Naive thymus-derived CD4-positive, alpha-beta T cell (primary cell): ENCODE measurements at places on chromosomes 16 and 17. TPM values are rescaled to one million over a fixed set of nuclear protein-coding genes. Genes with fewer than 3 reads are reported as not detected.

DNA sequence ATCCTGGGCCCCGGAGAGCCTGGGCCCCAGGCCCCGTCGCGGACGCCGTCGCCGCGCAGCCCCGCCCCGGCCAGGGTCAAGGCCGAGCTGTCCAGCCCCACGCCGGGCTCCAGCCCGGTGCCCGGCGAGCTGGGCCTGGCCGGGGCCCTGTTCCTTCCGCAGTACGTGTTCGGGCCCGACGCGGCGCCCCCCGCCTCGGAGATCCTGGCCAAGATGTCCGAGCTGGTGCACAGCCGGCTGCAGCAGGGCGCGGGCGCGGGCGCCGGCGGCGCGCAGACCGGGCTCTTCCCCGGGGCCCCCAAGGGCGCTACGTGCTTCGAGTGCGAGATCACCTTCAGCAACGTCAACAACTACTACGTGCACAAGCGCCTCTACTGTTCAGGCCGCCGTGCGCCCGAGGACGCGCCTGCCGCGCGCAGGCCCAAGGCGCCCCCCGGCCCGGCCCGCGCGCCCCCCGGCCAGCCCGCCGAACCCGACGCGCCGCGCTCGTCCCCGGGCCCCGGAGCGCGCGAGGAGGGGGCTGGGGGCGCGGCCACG is 36.8 kb upstream of the ZC3H18 start:
- no peak for DNase-seq
- H3K4me3 ChIP-seq: no peak overlapping the region
- no peaks in the 10 kb centered on the region for H3K4me1 ChIP-seq
- no peak overlapping the region for H3K27ac ChIP-seq
- H3K36me3 ChIP-seq: no peaks in the 10 kb centered on the region

DNA sequence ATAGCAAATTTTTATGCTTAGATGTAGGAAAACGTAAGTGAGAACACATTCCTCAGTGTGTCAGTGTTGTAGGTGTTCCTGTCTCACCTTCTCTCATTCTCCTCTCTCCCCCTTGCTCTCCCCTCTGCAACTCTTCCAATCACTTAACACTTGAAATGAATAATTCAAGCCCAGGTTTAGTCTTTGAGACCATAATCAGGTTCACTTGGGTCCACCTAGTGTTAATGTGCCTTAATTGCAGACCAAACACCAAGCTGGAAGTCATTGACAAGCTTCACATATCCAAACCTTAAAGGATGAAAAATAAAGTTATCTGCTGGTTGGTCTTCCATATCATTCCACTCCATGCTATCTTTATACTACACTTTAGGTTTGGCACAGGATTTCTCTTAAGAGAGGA is 37.0 kb downstream of the STXBP4 start:
- DNase-seq: peak; percentile 2
- no peaks in the 10 kb centered on the region for H3K4me1 ChIP-seq
- H3K36me3 ChIP-seq: no peaks in the 10 kb centered on the region
- no peak overlapping the region for H3K27ac ChIP-seq
- peaks cover 3% of the 10 kb centered on the region for H3K27me3 ChIP-seq

DNA sequence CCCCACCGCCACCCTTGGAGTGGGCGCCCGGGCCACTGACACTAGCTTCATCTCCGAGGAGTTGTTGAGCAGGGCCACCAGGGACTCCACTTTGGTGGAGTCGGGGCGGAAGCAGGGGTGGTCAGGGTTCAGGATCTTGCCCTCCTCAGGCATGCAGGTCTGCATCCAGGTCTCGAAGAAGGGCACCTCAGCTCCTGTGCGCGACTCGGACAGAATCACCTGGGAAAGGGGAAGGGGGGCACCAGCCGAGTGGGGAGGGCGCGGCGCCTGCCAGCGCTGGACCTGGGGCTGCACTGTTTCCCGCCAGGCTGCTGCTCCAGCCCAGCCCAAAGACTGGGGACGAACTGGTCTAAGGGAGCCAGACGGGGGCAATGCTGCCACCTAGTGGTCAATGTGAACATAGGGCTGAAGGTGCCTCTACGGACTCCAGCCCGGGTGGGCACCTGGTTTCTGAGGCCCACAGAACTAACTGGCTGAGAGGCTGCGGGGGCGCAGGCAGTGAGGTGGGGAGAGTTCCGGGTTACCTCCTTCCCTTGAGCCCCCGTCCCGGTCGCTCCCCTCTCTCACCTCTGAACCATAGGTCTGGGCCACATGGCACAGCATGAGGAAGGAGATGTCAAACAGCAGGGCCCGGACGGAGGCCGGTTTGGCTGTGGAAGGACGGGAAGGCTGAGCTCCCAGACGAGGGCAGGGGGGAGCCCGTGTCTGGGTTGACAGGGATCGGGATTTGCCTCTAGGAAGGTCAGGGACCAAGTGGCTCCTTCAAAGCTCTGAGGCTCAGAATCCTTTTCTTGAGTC is 11.8 kb downstream of the CSF3 start:
- H3K4me1 ChIP-seq: peaks cover 6% of the 10 kb centered on the region
- H3K4me3 ChIP-seq: no peak overlapping the region
- no peak overlapping the region for H3K27ac ChIP-seq
- no peaks in the 10 kb centered on the region for H3K27me3 ChIP-seq

Gene ZNF263
- total RNA-seq: 22.9 and 26.9 TPM in 2 replicates

DNA sequence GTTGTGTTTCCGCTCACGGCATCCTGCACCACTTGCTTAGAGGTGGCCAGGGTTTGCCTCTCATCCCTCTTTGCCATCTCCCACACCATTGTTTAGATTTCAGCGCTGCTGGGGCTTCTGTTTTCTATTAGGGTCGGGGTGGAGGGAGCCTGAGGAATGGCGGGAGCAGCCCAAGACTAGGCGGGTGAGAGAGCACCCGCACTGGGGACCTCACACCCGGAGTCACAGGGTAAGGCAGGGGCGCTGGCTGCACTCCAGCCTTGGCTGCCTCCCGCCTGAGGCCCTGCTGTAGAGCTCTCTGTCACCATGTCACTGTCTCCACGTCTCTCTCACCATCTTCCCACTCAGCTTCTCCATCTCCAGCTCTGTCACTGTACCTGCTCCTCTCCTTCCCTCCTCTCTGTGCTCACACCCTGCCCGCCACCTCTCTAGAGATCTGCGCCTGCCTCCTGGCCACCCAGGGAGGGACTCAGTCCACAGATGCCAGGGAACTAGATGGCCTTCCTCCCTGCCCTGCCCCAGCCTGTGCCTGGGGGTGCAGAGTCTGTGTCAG is 32.8 kb upstream of the ABCC3 start:
- DNase-seq: no peak
- H3K4me1 ChIP-seq: no peaks in the 10 kb centered on the region
- no peaks in the 10 kb centered on the region for H3K27me3 ChIP-seq
- no peak overlapping the region for H3K27ac ChIP-seq

Gene USP43
- total RNA-seq: not detected

- no peak for DNase-seq
- H3K4me1 ChIP-seq: no peaks in the 10 kb centered on the region
- H3K27ac ChIP-seq: no peak overlapping the region
- no peak overlapping the region for H3K4me3 ChIP-seq
Observed at GRCh38 chr17:28142305-28142704, 99.8 kb downstream of the NLK start.

GRCh38 chr16:4391631-4392381 is 20.2 kb downstream of the VASN start:
- H3K27me3 ChIP-seq: no peaks in the 10 kb centered on the region
- no peaks in the 10 kb centered on the region for H3K4me1 ChIP-seq
- DNase-seq: no peak
- H3K36me3 ChIP-seq: peaks cover 13% of the 10 kb centered on the region
- no peak overlapping the region for H3K27ac ChIP-seq

GRCh38 chr17:15657868-15658267 is 26.2 kb downstream of the TRIM16 start:
- H3K4me1 ChIP-seq: no peaks in the 10 kb centered on the region
- H3K27me3 ChIP-seq: no peaks in the 10 kb centered on the region
- no peaks in the 10 kb centered on the region for H3K36me3 ChIP-seq
- no peak overlapping the region for H3K27ac ChIP-seq

DNA sequence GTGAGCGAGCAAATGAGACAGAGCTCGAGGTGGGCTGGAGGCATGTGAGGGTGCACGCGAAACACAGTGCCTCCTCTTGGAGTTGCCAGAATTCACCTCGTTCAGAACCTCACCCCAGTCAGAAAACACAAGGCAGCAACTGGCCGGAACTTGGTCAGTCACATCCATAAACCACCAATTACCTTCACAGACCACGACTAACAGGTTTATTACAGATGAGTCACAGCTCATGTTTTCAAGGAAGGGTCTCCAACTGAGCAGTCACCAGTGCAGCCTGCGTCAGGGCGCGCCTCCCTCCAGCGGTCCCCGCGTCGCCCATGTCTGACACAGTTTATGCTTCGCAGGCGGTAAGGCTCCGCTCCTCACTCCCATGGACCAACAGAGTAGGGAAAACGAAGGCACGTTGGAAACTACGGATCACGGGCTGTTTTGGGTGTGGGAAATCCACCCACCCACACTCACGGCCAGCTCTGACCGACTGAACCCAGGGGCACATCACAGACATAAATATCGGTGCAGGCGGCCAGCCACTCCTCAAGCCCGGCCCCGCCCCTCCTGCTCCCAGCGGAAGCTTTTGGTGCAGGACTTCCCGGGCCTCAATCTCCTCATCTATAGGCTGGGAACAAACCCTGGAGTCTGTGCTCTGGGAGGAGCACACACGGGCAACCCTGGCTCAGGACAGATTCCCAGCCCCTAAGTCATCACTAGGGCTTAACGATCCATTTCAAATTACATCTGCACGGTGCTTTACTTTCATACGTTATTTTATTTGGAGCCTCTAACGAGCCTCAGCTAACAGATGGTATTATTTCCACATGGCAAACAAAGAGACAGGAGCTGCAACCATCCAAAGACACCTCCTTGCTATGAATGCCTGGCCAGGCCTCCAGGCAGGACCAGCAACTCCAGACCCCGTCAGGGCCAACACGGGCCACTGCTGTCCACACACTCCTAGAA is 126.3 kb downstream of the ZNF778 start:
- no peak overlapping the region for H3K4me3 ChIP-seq
- H3K4me1 ChIP-seq: peaks cover 39% of the 10 kb centered on the region
- no peaks in the 10 kb centered on the region for H3K27me3 ChIP-seq
- H3K27ac ChIP-seq: no peak overlapping the region

GRCh38 chr16:14310519-14310991 is 239.4 kb downstream of the MRTFB start:
- no peak overlapping the region for H3K27ac ChIP-seq
- peaks cover 43% of the 10 kb centered on the region for H3K4me1 ChIP-seq
- H3K27me3 ChIP-seq: no peaks in the 10 kb centered on the region
- H3K36me3 ChIP-seq: no peaks in the 10 kb centered on the region
- no peak for DNase-seq

Gene CSH1
- not detected in 2 replicates for total RNA-seq

GRCh38 chr17:7803981-7804380 is 30.0 kb upstream of the KDM6B start:
- no peaks in the 10 kb centered on the region for H3K27me3 ChIP-seq
- H3K27ac ChIP-seq: no peak overlapping the region
- no peak for DNase-seq
- no peak overlapping the region for H3K4me3 ChIP-seq

Gene MYO15A
- 2.0 TPM for total RNA-seq

- no peak for DNase-seq
- H3K27me3 ChIP-seq: no peaks in the 10 kb centered on the region
- no peaks in the 10 kb centered on the region for H3K36me3 ChIP-seq
- H3K4me1 ChIP-seq: no peaks in the 10 kb centered on the region
Observed at GRCh38 chr17:72754513-72754912, 338.0 kb downstream of the SLC39A11 start.

DNA sequence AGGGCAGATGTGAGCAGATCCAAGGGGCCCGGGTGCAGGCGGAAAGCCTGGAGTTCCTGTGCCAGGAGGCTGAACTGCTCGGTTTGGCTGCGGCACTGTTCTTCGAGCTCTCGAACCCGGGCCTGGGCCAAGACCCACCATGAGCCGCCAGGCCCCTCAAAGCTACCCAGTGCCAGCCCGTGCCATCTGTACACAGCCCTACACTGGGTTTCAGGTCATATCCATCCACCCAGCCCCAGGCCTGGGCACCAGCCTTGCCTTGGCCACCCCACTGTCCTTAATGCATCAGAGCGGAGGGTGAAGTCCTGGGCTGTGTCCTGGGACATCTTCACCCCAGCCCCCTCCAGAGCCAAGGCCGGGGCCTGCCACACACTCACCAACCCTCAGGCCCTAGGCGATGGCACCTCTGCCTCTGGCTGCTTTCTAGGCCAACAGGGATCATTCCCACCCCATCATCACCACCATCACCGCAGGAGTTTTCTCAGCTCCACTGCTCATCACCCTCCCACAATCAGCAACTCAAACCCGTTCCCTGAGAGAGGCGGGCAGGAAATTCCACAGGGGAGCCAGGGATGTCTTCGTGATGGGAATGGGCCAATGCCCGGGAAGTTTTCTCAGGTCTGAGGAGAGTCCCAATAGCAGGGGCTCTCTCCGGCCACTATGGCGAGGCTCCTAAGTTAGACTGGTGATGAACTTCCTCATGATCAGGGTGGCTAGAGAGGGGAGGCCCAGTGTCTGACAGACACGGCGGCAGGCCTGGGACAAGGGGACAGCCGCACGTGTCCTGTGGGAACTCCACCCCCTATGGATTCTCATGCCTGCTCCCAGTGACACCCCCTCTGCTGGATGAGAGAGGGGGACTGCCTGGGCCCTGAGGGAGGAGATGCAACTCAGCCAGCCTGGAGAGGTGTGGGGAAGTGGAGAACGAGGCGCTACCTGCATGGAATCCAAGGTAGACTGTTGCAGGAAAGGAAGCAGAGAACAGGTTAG is 9.1 kb downstream of the TSPOAP1 start:
- no peak overlapping the region for H3K4me3 ChIP-seq
- H3K4me1 ChIP-seq: peaks cover 11% of the 10 kb centered on the region
- no peak overlapping the region for H3K27ac ChIP-seq
- DNase-seq: no peak
- no peaks in the 10 kb centered on the region for H3K27me3 ChIP-seq

GRCh38 chr17:79622122-79622601 is 11.3 kb upstream of the RBFOX3 start:
- no peak overlapping the region for H3K4me3 ChIP-seq
- H3K27ac ChIP-seq: no peak overlapping the region
- H3K27me3 ChIP-seq: no peaks in the 10 kb centered on the region
- DNase-seq: no peak

DNA sequence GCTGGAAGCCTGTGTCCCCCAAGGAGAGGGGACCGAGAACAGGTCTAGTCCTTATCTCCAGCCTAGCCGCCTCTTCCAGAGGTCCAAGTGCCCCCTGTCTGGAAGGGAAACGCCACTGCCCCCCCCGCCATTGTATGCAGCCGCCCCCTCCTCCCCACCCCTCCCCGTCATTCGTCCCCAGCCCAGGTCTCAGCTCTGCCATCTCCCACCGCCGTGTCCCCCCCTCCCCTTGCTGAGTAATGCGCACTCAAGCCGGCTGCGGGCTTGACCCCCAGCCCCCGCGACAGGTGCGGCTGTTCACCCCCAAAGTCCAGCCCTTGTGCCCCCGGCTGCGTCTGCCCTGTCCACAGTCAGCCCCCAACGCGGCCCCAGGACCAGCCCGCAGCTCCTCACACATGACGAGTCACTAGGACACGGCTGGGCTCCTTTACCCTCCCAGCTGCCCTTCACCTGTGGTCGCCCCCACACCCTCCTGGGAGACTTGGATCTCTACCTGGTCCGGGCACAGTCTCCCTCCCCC is 622 bp downstream of the GPRC5B start:
- H3K4me1 ChIP-seq: peaks cover 23% of the 10 kb centered on the region
- H3K27me3 ChIP-seq: no peaks in the 10 kb centered on the region
- peak overlapping the region; percentile 51 for H3K4me3 ChIP-seq
- H3K36me3 ChIP-seq: no peaks in the 10 kb centered on the region
- H3K27ac ChIP-seq: peak overlapping the region; percentile 45
